ENCODE measurements at places on chromosomes 1 and 21.

DNA sequence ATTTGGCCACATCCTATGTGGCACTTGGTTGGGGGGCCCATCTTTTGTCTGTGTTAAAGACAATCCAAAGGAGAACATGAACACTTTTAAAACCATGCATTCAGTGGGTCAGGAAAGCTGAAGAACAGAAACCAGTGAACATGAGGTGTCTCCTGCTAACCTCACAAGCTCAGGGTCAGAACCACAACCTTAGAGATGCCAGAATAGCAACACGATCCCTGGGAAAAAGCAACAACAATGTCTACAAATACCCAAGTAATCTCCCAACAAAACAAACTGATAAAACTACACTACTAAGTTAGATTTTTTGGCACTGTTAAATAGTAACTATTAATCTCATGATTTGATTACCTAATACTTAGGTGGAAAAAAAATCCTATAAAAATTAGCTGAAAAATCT is 34.1 kb upstream of the GNG4 start:
- no peak for DNase-seq

DNA sequence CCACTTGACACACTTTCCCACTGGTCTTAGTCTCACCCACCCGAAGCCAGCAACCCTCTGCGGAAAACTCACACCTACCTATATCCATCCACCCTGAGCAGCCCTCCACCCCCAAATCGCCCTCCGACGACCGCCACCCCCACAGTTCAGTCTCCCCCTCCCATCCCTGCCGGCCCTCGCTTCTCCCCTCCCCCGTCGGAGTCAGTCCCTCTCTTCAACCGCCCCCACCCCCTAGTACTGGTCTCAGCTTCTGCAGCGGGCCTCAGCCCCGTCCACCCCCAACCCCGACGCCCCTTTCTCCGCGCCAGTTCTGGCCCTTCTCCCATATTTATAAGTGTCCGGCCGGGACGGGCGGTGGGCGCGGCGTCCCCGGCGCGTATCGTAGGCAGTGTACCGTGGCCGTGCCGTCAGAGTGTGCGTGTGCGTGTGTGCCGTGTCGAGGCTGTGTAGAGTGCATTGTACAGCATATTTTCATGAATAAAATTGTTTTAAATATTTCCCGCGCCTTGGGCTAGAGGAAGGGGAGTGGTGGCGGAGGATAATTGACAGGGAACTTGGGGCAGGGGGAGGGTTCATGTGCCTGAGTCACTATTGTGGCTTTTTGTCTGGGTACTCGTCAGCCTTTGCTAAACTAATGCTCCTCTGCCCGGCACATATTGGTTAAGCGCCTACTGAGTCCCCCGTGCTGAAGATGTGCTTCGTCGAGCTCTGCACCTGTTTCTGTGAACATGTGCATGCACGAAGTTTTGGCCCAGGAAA is 22.0 kb downstream of the FOXO6 start:
- DNase-seq: peak; percentile 13

- no peak for DNase-seq
Observed at GRCh38 chr21:15051644-15052458, 12.9 kb downstream of the NRIP1 start.

DNA sequence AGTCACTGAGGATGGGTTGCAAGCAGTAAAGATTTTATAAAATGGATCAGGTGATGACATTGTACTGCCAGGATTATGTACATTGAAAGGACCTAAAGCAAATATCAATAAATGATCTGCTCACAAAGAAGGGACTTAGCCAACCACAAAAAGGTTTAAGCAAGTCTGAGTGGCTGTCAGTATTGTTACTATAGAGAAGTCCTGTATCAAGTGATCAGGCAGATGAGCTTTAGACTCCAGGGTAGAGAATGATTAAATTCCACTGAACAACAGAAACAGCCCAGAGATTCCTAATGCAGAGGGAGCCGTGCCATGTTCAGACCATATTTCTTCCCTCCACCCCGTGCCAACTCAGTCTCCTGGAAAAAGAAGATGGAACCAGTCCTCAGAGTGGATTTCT is 138.9 kb downstream of the SETD4 start:
- DNase-seq: no peak

GRCh38 chr1:56216218-56216617 is 363.1 kb downstream of the PLPP3 start:
- peak; percentile 35 for DNase-seq

GRCh38 chr1:108830119-108831008 is 26.5 kb downstream of the AKNAD1 start:
- DNase-seq: peak; percentile 83
